ENCODE measurements at places on chromosomes 16 and 17.

DNA sequence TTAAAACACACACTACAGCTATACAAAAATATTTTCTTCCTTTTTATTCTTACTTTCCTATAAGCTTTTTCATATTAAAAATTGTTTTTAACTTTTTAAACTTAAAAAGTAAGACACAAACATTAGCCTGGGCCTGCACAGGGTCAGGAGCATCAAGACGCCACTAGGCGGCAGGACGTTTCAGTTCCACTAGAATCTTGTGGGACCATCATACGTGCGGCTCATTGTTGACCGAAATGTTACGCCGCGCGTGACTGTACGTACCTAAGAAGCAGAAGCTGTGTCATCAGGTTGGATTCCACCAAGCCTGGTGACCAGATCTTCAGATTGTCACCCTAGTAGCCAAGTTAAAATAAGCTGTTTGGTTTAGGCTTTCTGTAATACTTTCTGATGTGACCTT, 47.1 kb downstream of the USP10 start:
- no peak for DNase-seq

DNA sequence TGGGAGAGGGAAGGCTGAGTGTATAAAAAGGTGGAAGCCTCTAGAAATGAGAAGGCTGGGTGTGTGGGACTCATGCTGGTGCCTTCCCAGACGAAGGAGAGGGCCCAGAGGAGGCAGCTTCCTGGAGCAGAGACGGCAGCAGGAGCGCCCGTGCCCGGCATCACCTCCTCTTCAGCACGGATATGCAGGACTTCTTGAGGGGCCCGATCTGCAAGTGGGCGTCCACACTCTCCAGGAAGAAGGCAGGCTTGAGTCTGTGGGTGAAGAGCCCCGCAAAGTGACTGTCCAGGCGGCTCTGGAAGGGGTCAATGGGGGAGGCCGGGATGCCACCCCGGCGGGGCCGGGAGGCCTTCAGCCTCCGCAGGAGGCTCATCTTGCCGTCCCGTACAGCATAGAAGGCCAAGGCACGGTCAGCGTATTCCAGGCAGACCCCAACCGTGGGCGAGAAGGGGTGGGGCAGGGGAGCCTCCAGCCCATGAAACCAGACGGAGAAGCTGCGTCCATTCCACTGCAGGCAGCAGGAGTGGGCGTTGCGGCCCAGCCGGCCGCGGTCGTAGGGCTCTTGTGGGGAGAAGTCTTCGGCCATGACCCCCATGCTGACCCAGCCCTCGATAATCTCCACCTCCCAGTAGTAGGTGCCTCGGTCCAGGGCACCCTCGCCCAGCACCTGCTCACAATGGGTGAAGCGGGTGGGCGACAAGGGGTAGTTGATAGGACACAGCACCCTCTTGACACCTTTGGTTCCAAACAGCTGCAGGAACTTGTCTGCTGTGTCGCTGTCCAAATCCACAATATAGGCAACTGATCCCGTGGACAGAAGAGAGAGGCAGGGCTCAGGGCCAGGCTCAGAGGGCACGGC, 3.8 kb downstream of the TRIM47 start:
- no peak for DNase-seq

- DNase-seq: peak; percentile 90
Observed at GRCh38 chr17:7237761-7238419, 1.4 kb downstream of the PHF23 start.

- DNase-seq: no peak
Observed at GRCh38 chr16:88881007-88881615, 14.7 kb upstream of the PABPN1L start.

GRCh38 chr17:51087072-51087757, 33.5 kb downstream of the SPAG9 start:
- no peak for DNase-seq

DNA sequence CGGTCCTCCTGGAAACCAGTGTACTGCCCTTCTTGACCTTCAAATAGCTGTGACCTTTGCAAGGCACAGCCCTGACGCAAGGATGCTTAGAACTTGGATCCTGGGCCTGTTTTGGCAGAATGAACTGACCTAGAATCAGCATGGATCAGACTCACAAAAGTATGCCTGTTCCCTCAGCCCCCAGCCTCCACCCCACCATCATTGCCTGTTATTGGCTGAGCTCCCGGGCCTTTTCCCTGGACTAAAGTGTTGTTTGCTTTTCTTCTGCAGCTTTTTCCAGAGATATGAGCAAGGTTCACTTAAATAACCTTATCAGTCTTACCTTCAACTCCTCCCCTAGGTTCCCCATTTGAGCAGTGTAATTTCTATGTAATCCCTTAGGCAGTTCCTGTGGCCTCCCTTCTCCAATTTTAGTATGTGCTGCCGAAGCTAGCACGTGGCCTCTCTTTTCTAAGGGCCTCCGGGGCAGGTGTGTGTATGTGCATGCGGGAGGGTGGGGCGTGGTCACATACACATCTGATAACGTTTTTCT, 347.4 kb downstream of the MAF start:
- DNase-seq: no peak

DNA sequence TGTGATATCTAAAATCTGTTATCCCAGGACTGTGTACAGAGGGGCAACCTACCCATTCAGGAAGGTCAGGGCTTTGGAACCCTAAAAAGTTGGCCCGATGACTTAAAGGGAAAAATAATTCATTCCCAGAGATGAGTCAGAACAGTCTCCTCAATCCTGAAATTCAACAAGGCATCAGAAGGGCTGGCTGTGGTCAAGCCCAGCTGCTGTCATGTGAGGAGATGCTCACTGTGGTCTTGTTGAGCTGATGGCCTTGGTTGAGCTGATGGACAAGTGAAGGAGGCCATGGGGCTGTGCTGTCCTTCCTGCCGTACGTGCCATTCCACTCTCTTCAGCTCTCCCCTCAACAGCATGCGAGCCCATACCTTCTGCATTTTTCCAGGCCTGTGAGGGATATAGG, 20.9 kb upstream of the DRG2 start:
- no peak for DNase-seq

DNA sequence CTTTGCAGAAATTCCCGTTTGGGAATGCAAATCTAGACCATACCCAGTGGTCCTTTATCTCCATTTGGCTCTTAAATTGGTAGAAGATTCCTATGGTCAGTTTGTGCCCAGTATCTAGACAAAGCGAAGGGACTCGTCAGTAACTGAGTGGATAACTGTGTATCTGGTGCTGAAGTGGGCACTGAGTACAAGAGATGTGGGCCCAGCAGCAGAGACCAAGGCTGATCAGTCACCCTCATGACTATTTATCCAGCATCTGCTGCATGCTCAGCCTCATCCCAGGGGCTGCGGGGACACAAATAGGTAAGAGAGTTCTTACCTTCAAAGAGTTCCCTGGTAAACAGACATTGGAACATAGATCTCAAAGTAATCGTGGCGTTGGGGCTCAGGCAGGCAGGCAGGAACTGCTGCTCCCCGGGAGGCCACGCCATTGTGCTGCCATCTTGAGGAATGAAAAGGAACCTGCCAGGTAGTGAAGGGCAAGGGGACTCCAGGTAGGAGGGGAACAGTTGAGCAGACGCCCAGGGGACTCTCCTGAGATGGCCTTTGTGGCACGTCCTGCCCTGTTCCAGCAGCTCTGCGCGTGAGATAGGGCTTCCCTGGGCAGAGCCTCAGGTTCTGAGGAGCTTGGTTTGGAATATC, 10.3 kb downstream of the NT5M start:
- DNase-seq: peak; percentile 77

GRCh38 chr17:43573579-43574321, 27.6 kb upstream of the ETV4 start:
- no peak for DNase-seq
